Adrenal gland (tissue), 19 donors: ENCODE measurements at places on chromosomes 11 and 22. TPM values are rescaled to one million over a fixed set of nuclear protein-coding genes. Genes with fewer than 3 reads are reported as not detected.

DNA sequence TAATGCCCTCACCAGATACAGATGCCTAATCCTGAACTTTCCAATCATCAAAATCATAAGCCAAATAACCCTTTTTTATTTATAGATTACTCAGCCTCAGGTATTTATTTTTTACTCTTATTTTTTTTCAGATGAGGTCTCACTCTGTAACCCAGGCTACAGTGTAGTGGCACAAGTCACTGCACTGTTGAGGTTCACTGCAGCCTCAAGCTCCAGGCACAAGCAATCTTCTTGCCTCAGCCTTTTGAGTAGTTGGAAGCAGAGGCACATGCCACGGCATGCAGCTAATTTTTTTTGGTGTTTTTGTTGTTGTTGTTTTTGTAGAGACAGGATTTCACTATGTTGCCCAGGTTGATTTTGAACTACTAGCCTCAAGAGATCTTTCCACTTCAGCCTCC is 49.5 kb downstream of the TTC28 start:
- H3K4me1 ChIP-seq: no peaks in the 10 kb centered on the region
- H3K36me3 ChIP-seq: no peaks in the 10 kb centered on the region
- no peak for DNase-seq
- H3K27ac ChIP-seq: no peak overlapping the region
- H3K27me3 ChIP-seq: no peaks in the 10 kb centered on the region
- H3K4me3 ChIP-seq: no peak overlapping the region

DNA sequence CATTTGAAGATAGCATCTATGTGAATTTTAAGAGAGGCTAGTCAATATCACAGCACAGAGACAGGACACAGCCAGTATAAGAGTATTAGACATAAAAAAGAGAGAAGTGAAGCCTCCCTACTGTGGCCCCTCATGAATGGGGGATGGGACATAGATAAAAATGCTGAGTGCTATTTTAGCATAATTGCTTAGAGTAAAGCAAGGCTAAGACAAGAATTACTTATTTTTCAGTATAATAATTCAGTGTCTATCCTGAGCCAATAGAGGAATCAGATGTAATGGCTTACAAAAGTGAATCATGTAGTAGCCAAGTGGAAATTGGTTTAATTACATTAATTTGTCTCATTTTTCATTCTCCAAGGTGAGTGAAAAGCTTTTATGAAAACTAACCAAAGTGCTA is 419.5 kb downstream of the NELL1 start:
- H3K36me3 ChIP-seq: no peaks in the 10 kb centered on the region
- no peaks in the 10 kb centered on the region for H3K27me3 ChIP-seq
- no peak overlapping the region for H3K4me3 ChIP-seq
- H3K4me1 ChIP-seq: no peaks in the 10 kb centered on the region

The C11orf42 gene
- total RNA-seq: not detected

GRCh38 chr11:76630600-76631281 is 39.8 kb downstream of the LRRC32 start:
- H3K4me1 ChIP-seq: peaks cover 21% of the 10 kb centered on the region
- peak overlapping the region; percentile 86 for H3K27ac ChIP-seq
- H3K36me3 ChIP-seq: no peaks in the 10 kb centered on the region
- H3K27me3 ChIP-seq: no peaks in the 10 kb centered on the region
- DNase-seq: no peak
- no peak overlapping the region for H3K4me3 ChIP-seq

The APOL5 gene
- total RNA-seq: not detected

DNA sequence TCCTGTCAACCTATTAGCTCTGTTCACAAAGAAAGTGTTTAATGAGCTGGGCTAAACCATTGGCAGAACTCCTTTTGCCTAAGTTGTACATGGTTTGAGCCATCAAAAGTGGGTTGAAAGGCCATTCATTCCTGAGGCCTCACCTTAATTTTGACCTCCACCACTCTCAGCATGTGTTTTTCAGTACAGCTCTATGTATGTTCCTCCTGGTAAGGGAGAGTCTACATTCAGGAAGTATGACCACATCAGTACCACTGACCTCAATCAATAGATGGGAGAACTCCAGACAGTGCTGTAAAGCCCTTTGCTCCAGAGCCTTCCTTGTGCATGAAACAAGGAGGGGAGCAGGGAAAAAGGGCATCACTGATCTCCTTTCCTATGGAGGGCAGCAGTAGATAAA is 87.8 kb upstream of the CARD18 start:
- H3K36me3 ChIP-seq: no peaks in the 10 kb centered on the region
- H3K4me3 ChIP-seq: no peak overlapping the region
- no peak overlapping the region for H3K27ac ChIP-seq
- H3K27me3 ChIP-seq: no peaks in the 10 kb centered on the region
- no peak for DNase-seq
- no peaks in the 10 kb centered on the region for H3K4me1 ChIP-seq

The PHF21B gene
- total RNA-seq: 1.4 TPM

The OR4D5 gene
- total RNA-seq: not detected

The ASCC2 gene
- 67.8 TPM for total RNA-seq

The MIAT gene
- total RNA-seq: 4.3 TPM

DNA sequence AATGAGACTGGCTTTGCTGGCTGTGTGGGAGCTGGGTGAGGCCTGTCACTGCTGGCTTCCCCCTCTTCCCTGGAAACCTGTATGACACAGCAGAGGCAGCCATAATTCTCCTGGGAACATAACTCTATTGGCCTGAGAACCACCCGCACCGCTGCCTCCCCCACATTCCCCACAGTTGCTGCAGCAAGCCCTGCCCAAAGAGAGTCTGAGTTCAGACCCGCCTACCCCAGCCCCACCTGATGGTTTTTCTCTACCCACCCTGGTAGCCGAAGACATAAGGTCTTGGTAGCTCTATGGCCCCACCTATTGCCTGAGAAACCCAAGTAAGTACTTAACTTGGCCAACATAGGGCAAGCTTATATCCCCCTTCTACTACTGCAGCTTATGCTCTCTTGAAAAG is 174.8 kb downstream of the C11orf91 start:
- H3K4me3 ChIP-seq: no peak overlapping the region
- no peak for DNase-seq
- no peaks in the 10 kb centered on the region for H3K27me3 ChIP-seq
- no peaks in the 10 kb centered on the region for H3K36me3 ChIP-seq

DNA sequence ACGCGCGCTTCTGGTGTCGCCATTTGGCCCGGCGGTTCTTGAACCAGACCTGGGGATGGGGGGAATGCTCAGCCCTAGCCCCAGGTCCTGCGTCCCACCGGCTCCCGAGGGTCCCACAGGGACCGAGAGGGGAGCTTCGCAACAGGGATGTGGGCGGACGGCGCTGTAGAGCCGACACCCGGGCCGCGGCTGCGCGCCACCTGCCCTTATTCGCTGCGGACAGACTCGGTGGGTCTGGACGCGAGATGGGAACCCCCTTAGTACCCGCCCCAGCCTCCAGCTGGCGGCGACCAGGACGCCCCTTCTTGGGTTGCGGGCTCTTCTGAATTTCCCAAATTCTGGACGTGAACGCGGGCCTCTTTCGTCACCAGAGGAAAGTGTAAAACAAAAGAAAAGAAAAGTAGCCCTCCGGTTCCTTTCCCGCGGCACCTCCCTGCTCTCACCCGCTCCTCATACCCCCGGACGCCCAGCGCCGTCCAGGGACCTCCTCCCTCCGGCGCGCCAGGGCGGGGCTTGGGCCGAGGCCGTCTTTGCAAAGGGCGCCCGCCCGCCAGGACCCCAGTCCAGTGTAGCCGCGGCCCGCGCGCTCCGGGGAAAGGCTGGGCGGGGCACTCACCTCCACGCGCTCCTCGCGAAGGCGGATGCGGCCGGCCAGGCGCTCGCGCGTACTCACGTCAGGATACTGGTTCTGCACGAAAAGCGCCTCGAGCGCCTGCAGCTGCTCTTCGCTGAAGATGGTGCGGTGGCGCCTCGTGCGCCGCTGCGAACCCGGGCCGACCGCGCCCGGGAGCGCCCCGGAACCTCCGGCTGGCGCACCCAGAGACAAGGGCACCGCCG is 827 bp downstream of the GSC2 start:
- peaks cover 5% of the 10 kb centered on the region for H3K4me1 ChIP-seq
- peaks cover 41% of the 10 kb centered on the region for H3K27me3 ChIP-seq

GRCh38 chr11:22869325-22869724 is 9.1 kb upstream of the CCDC179 start:
- DNase-seq: no peak
- H3K4me3 ChIP-seq: no peak overlapping the region
- H3K36me3 ChIP-seq: no peaks in the 10 kb centered on the region
- no peaks in the 10 kb centered on the region for H3K27me3 ChIP-seq
- no peak overlapping the region for H3K27ac ChIP-seq

The TMEM86A gene
- total RNA-seq: 8.1 TPM

GRCh38 chr22:37824674-37825641 is 1.8 kb downstream of the GALR3 start:
- H3K27me3 ChIP-seq: no peaks in the 10 kb centered on the region
- no peaks in the 10 kb centered on the region for H3K4me1 ChIP-seq
- H3K27ac ChIP-seq: no peak overlapping the region
- DNase-seq: no peak

DNA sequence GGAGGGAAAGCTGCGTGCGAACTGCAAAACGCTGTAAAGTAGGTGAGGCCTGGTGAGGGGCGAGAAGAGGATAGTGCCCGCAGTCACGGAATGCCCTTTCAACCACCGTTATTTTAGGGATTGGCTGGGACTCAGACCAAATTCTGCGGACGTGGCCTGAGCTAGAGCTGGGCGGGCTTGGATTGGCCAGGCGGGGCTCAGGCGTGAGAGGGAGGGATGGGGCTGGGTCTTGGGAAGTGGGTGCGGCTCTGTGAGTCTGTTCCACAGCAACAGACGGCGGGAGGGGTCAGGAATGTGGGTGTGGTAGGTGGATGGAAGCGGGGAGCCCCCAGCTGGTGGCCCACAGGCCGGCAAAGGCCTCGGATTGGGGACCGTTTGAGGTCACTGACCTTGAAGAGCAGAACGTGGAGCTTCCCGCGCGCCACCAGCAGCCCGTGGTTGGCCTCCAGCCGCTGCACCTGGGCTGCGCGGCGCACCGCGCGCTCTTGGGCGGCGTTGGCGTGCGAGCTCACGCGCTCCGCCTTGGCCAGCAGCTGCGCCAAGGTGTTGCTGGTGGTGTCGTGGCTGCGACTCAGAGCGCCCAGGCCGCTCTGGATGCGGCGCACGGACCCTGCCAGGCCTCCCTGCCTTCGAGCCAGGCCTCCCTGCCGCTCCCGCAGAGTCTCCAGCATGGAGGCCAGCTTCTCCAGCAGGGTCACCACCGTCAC is 444 bp downstream of the CAVIN3 start:
- no peaks in the 10 kb centered on the region for H3K36me3 ChIP-seq
- peak; percentile 77 for DNase-seq
- peak overlapping the region; percentile 6 for H3K4me3 ChIP-seq
- peaks cover 24% of the 10 kb centered on the region for H3K4me1 ChIP-seq

GRCh38 chr11:74460065-74460464 is 7.3 kb downstream of the KCNE3 start:
- no peak overlapping the region for H3K4me3 ChIP-seq
- H3K36me3 ChIP-seq: no peaks in the 10 kb centered on the region
- H3K4me1 ChIP-seq: peaks cover 9% of the 10 kb centered on the region
- H3K27me3 ChIP-seq: no peaks in the 10 kb centered on the region

The NCF4 gene
- 13.0 TPM for total RNA-seq

The SCGB1A1 gene
- total RNA-seq: not detected

GRCh38 chr11:30424844-30425243 is 101.9 kb downstream of the ARL14EP start:
- H3K4me3 ChIP-seq: no peak overlapping the region
- no peak overlapping the region for H3K27ac ChIP-seq
- no peaks in the 10 kb centered on the region for H3K4me1 ChIP-seq
- H3K27me3 ChIP-seq: no peaks in the 10 kb centered on the region

DNA sequence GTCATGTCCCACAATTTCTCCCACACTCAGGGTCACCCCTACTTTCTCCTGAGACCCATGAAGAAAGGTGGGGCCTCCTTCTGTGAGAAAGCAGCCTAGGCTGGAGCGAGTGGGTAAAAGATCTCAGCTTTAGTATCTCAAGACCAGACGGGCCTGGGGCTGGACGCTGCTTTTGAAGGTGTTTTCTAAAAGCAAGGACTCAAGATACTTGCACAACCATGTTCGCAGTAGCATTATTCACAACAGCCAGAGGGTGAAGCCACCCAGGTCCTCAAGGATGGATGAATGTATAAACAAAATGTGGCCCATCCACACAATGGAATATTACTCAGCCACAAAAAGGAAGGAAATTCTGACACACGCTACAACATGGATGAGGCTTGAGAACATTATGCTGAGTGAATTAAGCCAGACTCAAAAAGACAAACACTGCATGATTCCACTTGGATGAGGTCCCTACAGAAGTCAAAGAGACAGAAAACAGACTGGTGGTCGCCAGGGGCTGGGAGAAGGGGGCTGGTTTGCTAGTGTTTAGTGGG is 10.6 kb downstream of the SHANK2 start:
- H3K36me3 ChIP-seq: no peaks in the 10 kb centered on the region
- no peaks in the 10 kb centered on the region for H3K4me1 ChIP-seq
- H3K27me3 ChIP-seq: no peaks in the 10 kb centered on the region
- H3K4me3 ChIP-seq: no peak overlapping the region
- DNase-seq: no peak
- peak overlapping the region; percentile 53 for H3K27ac ChIP-seq

The PLAAT2 gene
- not detected for total RNA-seq

The TRPM5 gene
- 0.11 TPM for total RNA-seq

GRCh38 chr11:133506551-133507094 is 25.7 kb downstream of the OPCML start:
- no peak overlapping the region for H3K4me3 ChIP-seq
- no peaks in the 10 kb centered on the region for H3K27me3 ChIP-seq
- H3K36me3 ChIP-seq: no peaks in the 10 kb centered on the region
- DNase-seq: no peak
- no peak overlapping the region for H3K27ac ChIP-seq

The GAB4 gene
- not detected for total RNA-seq

- peak overlapping the region; percentile 87 for H3K27ac ChIP-seq
- no peak overlapping the region for H3K4me3 ChIP-seq
- H3K36me3 ChIP-seq: no peaks in the 10 kb centered on the region
- H3K27me3 ChIP-seq: no peaks in the 10 kb centered on the region
Observed at GRCh38 chr11:118870396-118871343, 13.0 kb upstream of the CXCR5 start.

DNA sequence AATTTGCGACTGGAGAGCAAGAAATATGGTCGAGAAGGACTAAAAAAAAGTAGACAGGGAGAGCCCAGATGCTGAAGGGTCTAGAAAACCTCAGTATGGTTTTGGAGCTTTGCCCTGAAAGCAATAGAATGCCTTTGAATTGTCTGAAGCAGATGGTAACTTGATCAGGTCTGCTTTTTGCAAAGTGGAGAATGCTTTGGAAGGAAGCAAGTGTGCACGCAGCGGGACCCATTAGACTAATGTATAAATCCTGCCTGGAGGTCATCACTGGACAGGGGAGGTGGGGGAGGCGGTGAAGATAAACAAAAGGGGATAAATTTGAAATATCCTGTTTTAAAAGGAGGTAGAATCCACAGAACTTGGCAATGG is 757 bp upstream of the HINFP start:
- no peaks in the 10 kb centered on the region for H3K36me3 ChIP-seq
- DNase-seq: no peak
- H3K4me1 ChIP-seq: peaks cover 24% of the 10 kb centered on the region
- peak overlapping the region; percentile 81 for H3K4me3 ChIP-seq

The OR8A1 gene
- not detected for total RNA-seq

The PACSIN3 gene
- 99.2 TPM for total RNA-seq

The CABP4 gene
- total RNA-seq: 3.8 TPM

- H3K27ac ChIP-seq: no peak overlapping the region
- H3K4me3 ChIP-seq: no peak overlapping the region
- no peak for DNase-seq
- H3K27me3 ChIP-seq: no peaks in the 10 kb centered on the region
- no peaks in the 10 kb centered on the region for H3K4me1 ChIP-seq
Observed at GRCh38 chr22:44455151-44455962, 42.7 kb downstream of the RTL6 start.

GRCh38 chr11:108501396-108501795 is 3.2 kb upstream of the POGLUT3 start:
- no peak for DNase-seq
- H3K27ac ChIP-seq: peak overlapping the region; percentile 24
- no peaks in the 10 kb centered on the region for H3K27me3 ChIP-seq
- H3K36me3 ChIP-seq: no peaks in the 10 kb centered on the region
- peaks cover 8% of the 10 kb centered on the region for H3K4me1 ChIP-seq
- no peak overlapping the region for H3K4me3 ChIP-seq
